ENCODE measurements at places on chromosomes 7 and 10. TPM values are rescaled to one million over a fixed set of nuclear protein-coding genes. Genes with fewer than 3 reads are reported as not detected.

The ARHGEF35 gene
- total RNA-seq = 0.68 TPM

The NUTM2A gene
- total RNA-seq = 0.08 TPM

The HACD1 gene
- 52.7 TPM for total RNA-seq

The TMEM184A gene
- 8.8 TPM for total RNA-seq

The SKIDA1 gene
- 1.2 TPM for total RNA-seq

The DENND2A gene
- total RNA-seq = 0.88 TPM

The ADAM8 gene
- total RNA-seq = 2.7 TPM

The PTPRZ1 gene
- not detected for total RNA-seq

The EPHB4 gene
- 48.8 TPM for total RNA-seq

The PAX2 gene
- total RNA-seq = 0.18 TPM

The UTF1 gene
- total RNA-seq = not detected

The ELFN1 gene
- total RNA-seq = 0.30 TPM

The GPR15LG gene
- total RNA-seq = 0.21 TPM

The GRM3 gene
- not detected for total RNA-seq

The AOC1 gene
- not detected for total RNA-seq

The ADCYAP1R1 gene
- total RNA-seq = 0.03 TPM

The GPNMB gene
- 4.6 TPM for total RNA-seq

The ZFYVE27 gene
- total RNA-seq = 21.3 TPM

The ANKRD2 gene
- total RNA-seq = 7.4 TPM

The CFAP43 gene
- total RNA-seq = 0.61 TPM

The CADPS2 gene
- 0.03 TPM for total RNA-seq

The MBL2 gene
- total RNA-seq = not detected

The CLRN3 gene
- 0.07 TPM for total RNA-seq

The SFR1 gene
- total RNA-seq = 16.5 TPM

The EVX1 gene
- total RNA-seq = 0.19 TPM

The CALCR gene
- 0.05 TPM for total RNA-seq

The C10orf62 gene
- not detected for total RNA-seq

The SFRP4 gene
- total RNA-seq = 3.7 TPM

The VGF gene
- 20.3 TPM for total RNA-seq

The TMEM26 gene
- total RNA-seq = 0.04 TPM

The SPDYE2 gene
- total RNA-seq = not detected
